Germinal center (tissue), 1 donor: ENCODE measurements at places on chromosomes 12 and 14.
A peak's percentile ranks its signal among the peaks of the same experiment; 100 is the strongest.

DNA sequence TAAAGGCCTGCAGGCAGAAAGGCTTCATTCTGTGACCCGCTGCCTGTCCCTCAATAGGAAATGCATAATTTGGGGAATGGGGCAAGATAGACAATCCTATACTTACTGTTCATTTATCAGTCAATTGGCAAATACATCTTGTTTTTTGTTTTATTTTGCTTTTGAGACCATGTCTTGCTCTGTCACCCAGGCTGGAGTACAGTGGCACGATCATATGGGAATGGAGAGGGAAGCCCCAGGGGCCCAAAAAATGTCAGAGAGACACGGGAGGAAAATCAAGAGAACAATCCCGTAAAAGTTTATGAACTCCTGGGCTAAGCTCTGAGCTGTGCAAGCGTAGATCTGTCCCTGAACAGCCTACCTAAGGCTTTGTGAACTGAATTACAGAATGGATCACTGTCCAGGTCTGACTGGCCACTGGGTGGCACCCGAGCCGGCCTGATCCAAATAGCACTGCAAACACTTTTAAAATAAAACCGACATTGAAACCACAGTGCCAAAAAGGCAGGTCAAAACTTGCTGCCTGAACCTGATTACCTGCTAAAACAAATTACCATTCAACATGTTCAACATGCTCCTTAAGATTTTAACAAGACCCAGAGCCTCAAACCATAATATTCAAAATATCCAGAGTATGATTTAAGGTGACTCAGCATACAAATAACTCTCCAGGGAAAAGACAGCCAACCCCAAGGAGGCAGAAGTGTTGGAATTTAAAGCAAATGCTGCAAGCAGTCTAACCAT lies 11.8 kb downstream of the COPS7A start:
- DNase-seq: no peak

DNA sequence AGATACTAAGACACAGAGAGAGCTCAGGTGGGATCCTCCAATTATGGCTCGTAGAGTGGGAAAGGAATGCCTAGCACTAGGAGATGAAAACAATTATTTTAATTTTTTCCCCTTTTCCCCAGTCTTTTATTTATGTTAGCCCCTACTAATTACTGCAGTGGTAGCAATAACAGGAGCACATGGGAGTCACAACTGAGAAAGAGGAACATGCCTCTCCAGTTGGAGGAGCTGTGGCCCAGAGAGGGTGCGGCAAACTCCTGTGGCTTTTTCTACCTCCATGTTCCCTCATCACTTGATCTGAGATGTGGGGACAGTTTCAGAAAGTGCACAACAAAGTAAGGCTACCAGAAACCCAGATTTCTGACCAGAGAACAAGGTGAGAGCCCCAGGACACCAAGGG lies 25.9 kb upstream of the POC1B start:
- DNase-seq: no peak

GRCh38 chr12:108856170-108856427 lies 1.3 kb downstream of the SSH1 start:
- no peak for DNase-seq

DNA sequence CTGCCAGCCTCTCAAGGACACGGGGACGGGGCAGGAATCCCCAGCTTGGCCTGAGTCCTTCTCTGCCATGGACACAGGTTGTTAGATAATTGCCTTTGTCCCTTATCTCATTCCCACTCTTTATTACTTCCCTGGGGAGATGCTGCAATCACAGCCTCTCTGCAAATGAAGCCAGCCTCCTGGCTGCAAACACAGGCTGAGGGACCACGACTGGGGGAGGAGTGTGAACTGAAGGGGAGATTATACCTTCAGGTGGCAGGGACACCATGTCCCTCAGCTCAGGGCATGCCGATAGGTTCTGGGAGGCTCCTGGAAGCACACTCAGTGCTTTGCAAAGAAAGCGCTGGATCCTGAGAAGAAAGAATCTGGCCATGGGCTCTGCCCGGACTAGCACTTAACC lies 16.1 kb upstream of the CHGA start:
- no peak for DNase-seq

DNA sequence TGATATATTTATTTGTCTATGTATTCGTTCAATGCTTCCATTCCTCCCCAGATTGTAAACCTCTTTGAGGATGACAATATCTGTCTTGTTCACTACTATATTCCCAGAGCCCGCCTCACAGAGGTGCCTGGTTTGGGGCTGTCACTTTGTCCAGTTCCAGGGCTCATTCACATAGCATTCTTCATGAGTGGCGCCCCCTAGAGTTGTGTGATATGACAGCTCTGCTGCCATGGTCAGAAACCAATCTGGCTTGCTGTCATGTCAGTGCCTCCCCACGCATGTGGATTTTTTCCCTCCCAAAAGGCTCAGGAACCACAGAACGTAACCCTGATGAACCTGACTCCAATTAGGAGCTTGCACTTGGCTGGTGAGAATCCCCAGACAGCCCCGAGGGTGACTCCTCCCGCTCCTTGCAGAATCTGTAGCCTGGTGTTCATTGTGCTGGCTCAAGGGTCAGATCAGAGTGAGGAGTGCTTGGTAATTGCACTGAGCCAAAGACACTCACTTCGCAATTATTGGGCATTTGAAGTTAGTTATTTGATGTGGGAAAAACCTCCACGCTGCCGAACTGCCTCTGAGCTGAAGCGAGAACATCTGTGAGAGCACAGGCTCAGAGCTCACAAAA lies 145.5 kb downstream of the PTPN11 start:
- DNase-seq: no peak

DNA sequence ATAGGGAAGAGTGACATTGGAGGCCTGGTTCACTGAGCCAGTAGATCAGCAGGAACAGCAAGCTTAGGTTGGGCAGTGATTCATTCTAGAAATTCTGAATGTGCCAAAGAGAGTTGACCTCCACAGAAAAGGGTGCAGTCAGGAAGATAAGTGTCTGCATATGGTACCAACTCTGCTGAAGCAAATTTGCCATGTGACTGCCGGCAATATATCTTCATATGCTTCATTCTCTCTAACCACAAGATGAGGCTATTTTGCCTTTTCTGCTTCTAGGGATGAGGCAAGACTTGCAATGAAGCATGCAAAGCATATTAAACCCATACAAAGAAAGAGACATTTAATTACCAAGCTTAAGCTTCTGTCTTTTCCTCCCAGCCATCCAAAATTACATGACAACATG lies 13.6 kb downstream of the CCDC198 start:
- no peak for DNase-seq

DNA sequence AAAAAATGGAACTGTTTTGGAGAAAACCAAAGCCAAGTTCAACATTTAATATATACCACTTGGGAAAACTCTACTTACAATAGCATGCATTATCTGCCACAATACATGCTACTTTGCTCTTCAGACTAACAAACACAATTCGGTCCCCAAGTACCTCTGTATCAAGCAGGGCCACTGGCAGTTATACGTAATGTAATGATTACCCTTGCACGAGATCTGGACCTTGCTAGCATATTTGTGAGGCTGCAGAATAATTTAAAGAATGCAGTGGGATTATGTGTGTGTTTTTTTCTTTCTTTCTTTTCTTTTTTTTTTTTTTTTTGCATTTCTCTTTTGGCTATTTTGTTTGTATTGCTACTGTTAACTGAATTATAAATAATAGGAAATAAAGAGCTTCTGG lies 22.8 kb upstream of the PYGL start:
- DNase-seq: no peak

DNA sequence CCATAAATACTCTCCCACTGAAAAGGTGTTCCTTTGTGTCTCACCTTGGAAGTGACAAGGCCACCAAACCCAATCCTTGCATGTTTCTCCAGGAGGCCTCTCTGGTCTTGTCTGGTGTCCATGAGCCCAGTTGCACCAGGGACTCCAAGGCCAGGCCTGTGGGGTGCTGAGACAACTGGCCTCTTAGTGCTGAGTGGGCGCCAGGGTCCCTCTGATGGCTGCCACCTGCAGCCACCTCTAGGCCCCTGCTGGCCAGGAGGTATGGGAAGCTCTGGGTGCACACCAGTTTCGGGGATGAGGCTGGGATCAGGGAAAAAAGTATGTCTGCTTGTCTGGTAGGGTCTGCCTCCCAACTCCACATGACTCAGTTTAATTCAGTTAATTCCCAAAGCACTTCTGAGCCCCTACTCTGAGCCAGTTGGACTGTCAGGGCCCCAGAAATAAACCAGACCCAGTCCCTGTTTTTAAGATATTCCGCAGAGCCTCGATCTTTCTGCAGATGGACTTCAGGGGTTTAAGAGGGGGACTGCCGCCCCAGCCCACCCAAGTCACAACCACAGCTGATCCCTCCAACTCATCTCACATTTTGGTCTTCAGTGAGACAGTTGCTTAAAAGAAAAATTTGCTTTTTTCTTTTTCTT lies 15.0 kb upstream of the FAM181A start:
- no peak for DNase-seq

DNA sequence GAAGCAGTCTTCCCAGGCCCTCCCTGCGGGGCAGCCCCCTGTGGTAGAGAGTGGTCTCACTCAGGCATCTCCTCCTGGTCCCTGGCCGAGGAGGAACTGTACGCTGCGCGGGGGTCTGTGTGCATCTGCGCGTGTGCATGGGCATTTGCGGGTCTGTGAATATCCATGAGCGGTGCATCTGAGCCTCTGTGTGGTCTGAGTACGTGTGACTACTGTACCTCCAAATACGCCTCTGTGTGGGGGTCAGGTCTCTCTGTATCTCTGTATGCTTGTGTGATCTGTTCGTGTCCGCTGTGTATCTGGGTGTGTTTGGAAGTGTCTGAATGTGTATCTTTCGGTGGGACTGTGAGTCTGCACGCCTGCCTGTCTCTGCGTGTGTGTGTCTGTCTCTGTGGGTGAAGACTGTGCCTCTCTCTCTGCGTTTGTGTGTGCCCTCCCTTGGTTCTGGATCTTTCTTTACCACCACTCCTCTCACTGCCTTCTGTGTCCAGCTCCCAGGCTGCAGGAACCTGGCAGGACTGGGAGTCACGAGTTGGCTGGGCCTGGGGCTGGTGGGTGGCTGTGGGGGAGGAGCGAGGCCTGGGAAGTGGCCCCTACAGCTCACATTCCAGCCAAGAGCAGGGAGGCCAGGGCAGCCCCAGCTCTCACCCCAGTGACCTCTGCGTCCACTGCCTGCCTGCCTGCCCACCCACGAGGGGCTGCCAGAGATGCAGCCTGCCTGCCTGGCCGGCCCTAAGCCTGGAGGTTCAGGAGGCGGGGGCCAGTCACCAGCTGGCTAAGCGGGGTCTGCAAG lies 1.1 kb upstream of the PGF start:
- no peak for DNase-seq

DNA sequence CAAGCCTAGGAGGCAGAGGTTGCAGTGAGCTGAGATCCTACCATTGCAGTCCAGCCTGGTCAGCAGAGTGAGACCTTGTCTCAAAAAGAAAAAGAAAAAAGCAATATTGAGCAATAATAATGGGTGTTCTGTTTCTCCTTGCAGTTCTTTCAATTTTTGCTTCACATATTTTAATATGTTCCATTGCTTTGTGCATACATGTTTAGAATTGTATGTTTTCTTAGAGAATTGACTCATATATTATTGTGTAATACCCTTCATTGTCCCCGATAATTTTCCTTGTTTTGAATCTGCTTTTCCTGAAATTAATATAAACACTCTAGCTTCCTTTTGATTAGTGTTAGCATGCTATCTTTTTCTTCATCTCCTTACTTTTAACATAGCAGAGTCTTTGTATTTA lies 138.4 kb upstream of the NPAS3 start:
- DNase-seq: no peak

GRCh38 chr14:32413967-32414640 lies 85.0 kb downstream of the AKAP6 start:
- DNase-seq: no peak

DNA sequence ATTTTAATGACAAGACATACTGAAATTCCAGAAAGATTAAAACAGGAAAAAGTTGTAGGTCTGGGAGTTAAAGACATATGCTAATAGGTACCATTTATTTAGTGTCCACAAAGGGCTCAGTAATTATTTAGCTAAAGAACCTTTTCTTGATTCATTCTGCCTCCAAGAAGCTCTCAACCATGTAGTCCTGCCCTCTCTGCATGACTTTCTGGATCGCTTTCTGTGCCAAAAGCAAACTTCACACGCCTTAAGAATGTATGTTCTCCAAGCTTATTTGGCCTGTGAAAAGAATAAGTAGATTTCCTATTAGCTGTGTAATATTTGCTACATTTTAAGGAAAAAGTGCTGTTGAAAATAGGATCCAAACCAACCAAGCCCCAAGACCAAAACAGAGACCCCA lies 291.7 kb downstream of the C12orf75 start:
- DNase-seq: no peak

- DNase-seq: no peak
Measured at GRCh38 chr12:53631721-53632120, 5.5 kb upstream of the ATF7 start.

DNA sequence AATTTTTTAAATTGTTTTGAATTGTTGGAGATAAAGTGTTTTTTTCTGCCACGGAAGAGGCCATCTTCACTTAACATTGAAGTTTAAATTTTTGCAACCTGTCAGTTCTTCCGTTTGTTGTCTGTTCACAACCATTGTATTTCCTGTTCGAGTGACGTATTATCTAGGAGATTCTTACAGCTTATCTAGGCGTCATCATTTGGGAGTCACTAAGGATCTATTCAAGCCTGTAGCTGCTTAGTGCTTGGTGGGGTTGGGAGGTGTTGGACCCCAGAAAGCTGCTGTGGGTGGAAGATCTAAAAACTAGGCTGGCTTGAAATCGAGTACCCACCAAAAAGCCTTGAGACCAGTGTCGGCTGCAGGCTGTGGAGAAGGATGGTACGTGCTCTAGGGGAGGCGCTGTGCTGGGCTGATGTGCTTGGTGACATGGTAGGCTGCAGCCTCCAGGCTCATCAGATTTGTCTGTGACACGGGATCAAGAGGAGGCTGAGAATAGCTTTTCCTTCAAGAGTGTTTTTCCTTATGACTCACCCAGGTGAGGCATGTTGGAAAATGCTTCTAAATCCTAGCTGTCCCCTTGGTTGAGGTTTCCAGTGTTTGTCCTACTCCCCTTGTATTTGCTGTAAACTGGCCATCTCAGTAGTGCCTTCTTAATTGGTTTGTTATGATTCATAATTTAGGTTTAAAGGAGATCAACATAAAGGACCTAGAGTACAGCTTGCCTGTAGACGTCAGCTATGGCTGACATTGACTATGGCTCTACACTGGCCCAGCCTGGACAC lies 57.8 kb downstream of the ATG14 start:
- no peak for DNase-seq

- peak; percentile 77 for DNase-seq
Measured at GRCh38 chr12:48925304-48926011, at the start of gene FKBP11. FKBP11 (minus strand) TSS chr12:48925492; CDS start chr12:48925428, 64 bp downstream.

GRCh38 chr14:67576216-67576955 lies 23.7 kb downstream of the PIGH start:
- DNase-seq: no peak

DNA sequence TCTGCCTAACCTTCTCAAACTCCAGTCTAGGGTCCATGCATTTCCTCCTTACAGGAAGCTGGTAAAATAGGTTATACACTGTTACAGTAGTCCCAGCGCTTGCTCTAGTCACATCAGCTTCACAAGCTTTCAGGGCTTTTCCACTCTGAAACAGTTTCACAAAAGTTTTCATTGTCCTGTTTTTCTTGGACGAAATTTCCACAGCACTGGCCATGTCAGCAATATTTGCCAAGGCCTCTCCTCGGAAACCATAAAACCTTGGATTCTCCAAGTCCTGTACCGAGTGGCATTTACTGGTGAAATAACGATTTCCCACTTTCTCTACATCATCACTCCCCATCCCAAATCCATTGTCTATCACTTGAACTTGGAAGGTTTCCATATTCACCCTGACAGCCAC lies 2.1 kb downstream of the MLH3 start:
- no peak for DNase-seq
